Panc1 (cell line): ENCODE measurements at places on chromosomes 16 and 17. TPM values are rescaled to one million over a fixed set of nuclear protein-coding genes. Genes with fewer than 3 reads are reported as not detected.

COX6A2 gene
- not detected for total RNA-seq

ABCC6 gene
- total RNA-seq, result 2.9 TPM

- H3K27ac ChIP-seq, result no peak overlapping the region
- H3K27me3 ChIP-seq, result no peaks in the 10 kb centered on the region
- no peaks in the 10 kb centered on the region for H3K36me3 ChIP-seq
These were observed 4.7 kb downstream of the LITAFD start for GRCh38 chr16:8886593-8887430.

MYH11 gene
- total RNA-seq, result 0.51 TPM

GAS2L2 gene
- total RNA-seq, result not detected

DNA sequence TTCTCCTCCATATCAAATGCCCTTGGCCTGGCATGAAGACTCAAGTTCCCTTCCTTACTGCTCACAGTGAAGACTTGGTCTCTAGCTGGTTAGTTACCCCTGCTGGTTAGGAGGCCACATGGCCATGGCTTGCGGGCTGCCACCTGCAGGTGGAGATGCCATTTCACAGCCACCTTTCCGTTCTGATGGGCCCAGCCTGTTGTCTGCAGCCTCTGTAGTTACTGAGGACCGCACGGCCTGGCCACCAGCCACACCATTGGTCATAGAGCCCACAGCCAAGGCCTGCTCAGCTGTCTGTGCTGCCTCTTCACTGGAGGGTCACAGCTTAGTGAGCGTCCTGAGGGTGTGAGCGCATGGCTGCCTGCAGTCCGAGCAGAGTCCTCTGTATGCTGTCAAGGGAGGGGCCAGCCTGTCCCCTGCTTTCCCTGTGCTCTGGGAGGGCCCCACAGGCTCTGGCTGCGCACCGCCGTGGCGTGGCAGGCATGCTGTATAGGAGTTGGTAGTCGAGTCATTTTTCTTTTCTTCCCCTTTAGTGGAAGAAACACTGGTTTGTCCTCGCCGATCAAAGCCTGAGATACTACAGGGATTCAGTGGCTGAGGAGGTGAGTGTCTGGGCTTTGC lies 59.2 kb downstream of the PLD6 start:
- no peaks in the 10 kb centered on the region for H3K27me3 ChIP-seq
- no peak overlapping the region for H3K4me3 ChIP-seq
- no peaks in the 10 kb centered on the region; the same call in 1 of the 2 replicates for H3K36me3 ChIP-seq
- no peak overlapping the region for H3K27ac ChIP-seq
- no peak for DNase-seq
- H3K4me1 ChIP-seq, result peaks cover 6% of the 10 kb centered on the region; the same call in 1 of the 2 replicates

DNA sequence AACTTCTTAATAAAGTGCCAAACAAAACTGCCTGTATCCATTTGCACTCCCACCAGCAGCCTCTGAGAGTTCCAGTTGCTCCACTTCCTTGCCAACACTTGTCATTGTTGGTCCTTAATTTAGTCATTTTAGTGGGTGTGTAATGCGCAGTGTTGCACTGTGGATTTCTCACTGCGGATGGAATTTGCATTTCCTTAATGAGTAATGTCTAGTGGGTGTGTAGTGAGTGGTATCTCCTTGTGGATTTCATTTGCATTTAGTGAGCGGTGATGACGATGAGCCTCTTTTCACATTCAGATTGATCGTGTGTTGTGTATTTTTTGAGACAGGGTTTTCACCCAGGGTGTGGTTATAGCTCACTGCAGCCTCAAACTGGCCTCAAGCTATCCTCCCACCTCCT lies 4.1 kb upstream of the MSLN start:
- no peaks in the 10 kb centered on the region for H3K36me3 ChIP-seq
- H3K27ac ChIP-seq, result no peak overlapping the region
- H3K4me3 ChIP-seq, result no peak overlapping the region
- no peak for DNase-seq
- H3K27me3 ChIP-seq, result no peaks in the 10 kb centered on the region

DNA sequence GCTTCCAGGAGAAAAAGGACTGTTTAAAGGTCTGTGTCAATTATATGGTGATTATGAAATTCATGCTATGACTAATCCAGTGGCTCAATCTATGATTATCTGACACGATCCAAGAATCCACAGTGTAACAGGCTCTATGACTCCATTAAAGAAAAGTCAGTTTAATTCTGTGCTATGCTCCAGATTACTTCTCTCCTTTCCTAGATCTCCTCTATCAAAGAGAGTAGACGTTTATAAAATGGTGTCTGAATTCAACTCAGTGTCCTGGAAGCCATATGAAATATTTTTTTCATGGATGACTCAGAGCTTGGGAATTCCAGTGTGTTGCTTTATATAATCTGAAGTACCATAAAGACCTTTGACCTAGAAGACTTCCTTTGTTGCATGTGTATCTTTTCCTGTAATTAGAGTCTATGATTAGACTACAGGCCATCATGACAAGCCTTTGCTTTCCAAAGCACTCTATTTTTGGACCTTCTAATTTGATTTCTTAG lies 27.0 kb upstream of the NF1 start:
- no peak overlapping the region for H3K27ac ChIP-seq
- peak; percentile 43 for DNase-seq
- peaks cover 7% of the 10 kb centered on the region for H3K4me1 ChIP-seq
- H3K36me3 ChIP-seq, result no peaks in the 10 kb centered on the region

GRCh38 chr17:71902894-71903506 lies 217.8 kb upstream of the SOX9 start:
- no peaks in the 10 kb centered on the region for H3K27me3 ChIP-seq
- DNase-seq, result no peak
- H3K4me3 ChIP-seq, result no peak overlapping the region
- H3K27ac ChIP-seq, result no peak overlapping the region
- no peaks in the 10 kb centered on the region for H3K36me3 ChIP-seq
- H3K4me1 ChIP-seq, result no peaks in the 10 kb centered on the region

GRCh38 chr17:79799538-79800324 lies 2.9 kb upstream of the CBX8 start:
- no peak for DNase-seq
- peak overlapping the region; percentile 35 for H3K4me3 ChIP-seq
- H3K36me3 ChIP-seq, result peaks cover 3% of the 10 kb centered on the region; the same call in 1 of the 2 replicates
- H3K27me3 ChIP-seq, result peaks cover under 1% of the 10 kb centered on the region; the same call in 1 of the 2 replicates

HID1 gene
- 10.9 TPM for total RNA-seq

CIITA gene
- total RNA-seq, result 0.41 TPM

HOXB4 gene
- 27.9 TPM for total RNA-seq

PRSS21 gene
- total RNA-seq, result not detected

DNA sequence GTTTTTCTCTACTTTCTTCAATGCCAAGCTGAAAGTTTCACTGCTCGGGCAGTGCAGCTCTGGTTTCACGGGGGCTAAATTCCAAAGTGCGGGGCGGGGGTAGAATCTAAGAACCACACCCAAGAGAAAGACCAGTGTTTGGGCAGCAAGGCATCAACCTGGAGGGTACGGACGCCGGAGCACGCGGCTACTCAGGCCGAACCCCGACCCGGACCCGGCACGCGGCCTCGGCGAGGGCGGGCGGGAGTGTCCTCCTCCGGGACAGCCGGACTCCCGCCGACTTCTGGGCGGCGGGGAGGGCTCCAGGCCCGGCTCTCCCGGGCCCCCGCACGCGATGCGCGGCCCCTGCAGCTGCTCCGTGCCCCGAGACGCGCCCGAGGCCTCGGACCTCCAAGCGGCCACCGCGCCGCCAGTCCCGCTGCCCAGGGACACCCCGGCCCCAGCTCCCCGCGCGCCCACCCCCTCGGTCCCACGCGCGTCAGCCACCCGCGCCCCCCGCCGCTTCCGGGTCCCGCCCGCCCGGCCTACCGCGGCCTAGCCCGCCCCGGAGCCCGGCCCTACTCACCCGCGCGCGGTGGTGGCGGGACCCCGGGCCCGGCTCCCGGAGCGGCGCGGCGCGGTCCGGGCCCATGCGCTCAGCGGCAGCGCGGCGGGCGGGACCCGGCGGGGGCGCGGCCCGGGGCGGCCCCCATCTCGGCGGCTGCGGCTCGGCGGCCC lies 561 bp downstream of the AXIN1 start:
- DNase-seq, result no peak
- H3K27me3 ChIP-seq, result no peaks in the 10 kb centered on the region
- H3K36me3 ChIP-seq, result peaks cover under 1% of the 10 kb centered on the region; the same call in 1 of the 2 replicates
- H3K27ac ChIP-seq, result peak overlapping the region; percentile 83
- H3K4me1 ChIP-seq, result peaks cover 8% of the 10 kb centered on the region

PPP1R1B gene
- 45.7 TPM for total RNA-seq

ABCC12 gene
- total RNA-seq, result not detected

KRT28 gene
- not detected for total RNA-seq

- H3K4me1 ChIP-seq, result no peaks in the 10 kb centered on the region
- no peak for DNase-seq
- no peak overlapping the region for H3K27ac ChIP-seq
These were observed 42.0 kb upstream of the ZNF469 start for GRCh38 chr16:88340755-88341150.

LCAT gene
- 14.0 TPM for total RNA-seq

CLDN6 gene
- total RNA-seq, result 1.2 TPM

ASPHD1 gene
- 87.0 TPM for total RNA-seq
